M059J (cell line): ENCODE measurements at places on chromosomes 12 and 14.

DNA sequence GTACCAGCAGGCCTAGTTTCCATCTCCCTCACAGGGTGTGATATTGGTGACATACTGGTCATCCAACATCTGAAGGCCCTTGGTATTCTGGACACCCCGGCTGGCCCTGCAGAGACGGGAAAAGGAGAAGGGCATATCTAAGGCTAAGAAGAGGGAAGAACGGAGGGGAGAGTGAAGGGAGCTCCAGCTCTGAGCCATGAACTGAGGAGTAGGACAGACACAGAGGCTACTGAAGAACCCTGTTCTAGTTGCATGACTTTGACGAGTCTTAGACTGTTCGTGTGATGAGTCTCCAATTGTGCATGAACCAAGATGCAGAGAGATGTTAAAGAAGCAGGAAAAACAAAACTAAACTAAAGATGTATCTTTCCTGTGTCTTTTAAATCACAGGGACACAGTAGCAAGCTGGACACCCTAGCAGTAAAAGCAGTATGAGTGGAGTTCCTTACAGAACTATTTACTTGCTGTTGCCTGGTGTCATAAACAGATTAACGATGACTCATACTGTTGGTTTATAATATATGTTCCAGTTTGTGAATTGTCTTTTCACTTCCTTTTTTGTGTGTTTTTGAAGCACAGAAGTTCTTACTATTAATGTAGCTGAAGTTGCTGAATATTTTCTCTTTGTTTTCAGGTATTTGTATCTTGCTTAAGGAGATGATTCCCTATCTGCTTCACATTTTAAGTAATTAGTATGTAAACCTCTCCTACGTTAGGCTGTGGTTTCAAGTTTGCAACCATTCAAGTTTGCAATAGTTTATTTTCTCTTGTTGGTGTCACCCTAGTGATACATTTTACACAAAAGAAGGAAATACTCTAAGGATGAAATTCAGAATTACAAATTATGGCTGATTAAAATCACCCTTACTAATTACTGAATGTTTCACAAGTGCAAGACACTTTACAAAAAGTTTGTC, 15.7 kb downstream of the FAR2 start:
- DNase-seq: peak; percentile 81

- peak; percentile 32 for DNase-seq
These were observed 93.9 kb upstream of the OVCH1 start for GRCh38 chr12:29591140-29592020.

- DNase-seq: peak; percentile 57
These were observed 218.3 kb upstream of the DAAM1 start for GRCh38 chr14:58969951-58970751.

GRCh38 chr12:14362352-14362751, 3.1 kb upstream of the ATF7IP start:
- DNase-seq: no peak

GRCh38 chr12:56160193-56160763, 2.1 kb downstream of the MYL6 start:
- peak; percentile 35 for DNase-seq

- no peak for DNase-seq
These were observed 4.1 kb downstream of the ZFYVE21 start for GRCh38 chr14:103719751-103720150.

DNA sequence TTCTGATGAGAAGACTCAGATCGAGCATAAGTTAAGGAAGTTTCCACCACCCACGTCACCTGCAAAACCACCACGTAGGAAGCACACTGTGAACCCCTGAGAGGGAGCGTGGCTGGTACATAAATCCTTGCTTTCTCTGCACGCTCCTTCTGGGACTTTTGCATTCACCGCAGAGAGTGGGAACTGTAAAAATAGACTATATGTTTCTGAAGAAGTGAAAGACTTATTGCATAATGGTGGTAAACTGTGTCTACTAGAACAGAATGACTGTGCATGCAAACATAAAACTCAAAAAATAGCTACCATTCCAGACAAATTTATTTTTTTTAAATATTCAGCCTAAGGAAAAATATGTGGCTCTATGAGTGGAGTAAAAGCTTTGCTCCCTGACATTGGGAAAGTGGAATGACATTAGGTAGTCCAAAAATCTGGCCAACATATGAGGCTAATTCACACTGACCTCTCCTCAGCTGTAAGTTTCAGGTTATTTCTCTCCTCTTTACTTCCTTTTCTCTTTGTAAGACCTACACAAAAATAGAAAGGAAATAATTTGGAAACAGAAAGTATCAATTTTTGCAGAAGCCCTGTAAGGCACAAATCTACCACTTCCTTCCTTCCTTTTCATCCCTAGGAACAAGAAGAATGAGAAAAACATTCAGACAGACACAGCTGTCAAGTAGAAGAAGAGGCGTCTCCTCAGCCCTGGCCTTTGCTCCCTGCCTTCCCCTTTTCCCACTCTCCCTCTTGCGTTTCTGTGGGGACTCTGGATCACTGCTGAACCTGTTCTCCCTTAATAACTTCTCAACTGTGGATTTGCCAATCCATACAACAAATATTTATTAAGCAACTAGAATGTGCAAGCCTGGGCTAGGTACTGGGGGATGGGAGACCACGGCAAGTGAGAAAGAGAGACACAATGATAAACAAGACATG, 264.3 kb upstream of the FOXN3 start:
- no peak for DNase-seq

GRCh38 chr12:3030821-3031429, 46.3 kb upstream of the TSPAN9 start:
- no peak for DNase-seq

DNA sequence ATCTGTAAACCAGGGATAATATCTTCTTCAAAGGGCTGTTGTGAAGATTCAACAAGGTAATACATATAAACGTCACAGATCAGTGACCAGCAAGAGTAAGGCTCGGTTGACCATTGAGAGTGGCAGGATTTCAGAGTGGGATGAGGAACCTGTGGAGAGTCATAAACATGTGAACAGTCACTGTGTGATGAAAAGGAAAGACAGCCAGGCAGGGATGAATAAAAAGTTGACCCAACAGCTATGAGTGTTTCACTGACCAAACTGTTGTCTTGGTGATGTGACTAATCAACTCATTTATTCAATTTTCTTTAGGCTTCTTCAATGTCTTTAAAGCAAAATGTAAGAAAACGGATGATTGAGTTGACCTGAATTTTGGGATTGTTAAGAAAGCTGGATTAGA, 8.6 kb upstream of the FRMD6 start:
- DNase-seq: peak; percentile 90
